ENCODE measurements at places on chromosomes 3 and 15.
A peak's percentile ranks its signal among the peaks of the same experiment; 100 is the strongest.

- DNase-seq: no peak
These were observed 36.3 kb upstream of the SGO1 start for GRCh38 chr3:20222274-20222673.

DNA sequence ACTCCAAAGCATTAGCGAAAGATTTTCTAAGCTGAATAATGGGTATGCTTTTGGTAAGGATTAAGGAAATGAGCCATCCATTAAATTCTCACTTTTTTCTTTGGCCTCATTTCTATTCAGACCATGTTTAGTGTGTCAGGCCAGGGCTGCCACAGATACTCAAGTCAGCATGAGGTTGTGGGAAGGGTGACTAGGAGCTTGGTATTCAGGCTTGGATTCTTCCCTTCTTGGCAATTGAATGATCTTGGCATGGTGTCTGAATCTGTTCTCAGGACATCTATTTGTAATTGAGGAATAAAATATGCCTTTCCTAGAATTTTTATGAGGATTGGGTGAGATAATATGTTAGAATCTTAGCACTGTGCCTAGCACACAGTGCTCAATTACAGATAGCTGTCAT, 11.2 kb downstream of the CCNB2 start:
- DNase-seq: no peak

- no peak for DNase-seq
These were observed 76.4 kb downstream of the ZPLD1 start for GRCh38 chr3:102511168-102511567.

DNA sequence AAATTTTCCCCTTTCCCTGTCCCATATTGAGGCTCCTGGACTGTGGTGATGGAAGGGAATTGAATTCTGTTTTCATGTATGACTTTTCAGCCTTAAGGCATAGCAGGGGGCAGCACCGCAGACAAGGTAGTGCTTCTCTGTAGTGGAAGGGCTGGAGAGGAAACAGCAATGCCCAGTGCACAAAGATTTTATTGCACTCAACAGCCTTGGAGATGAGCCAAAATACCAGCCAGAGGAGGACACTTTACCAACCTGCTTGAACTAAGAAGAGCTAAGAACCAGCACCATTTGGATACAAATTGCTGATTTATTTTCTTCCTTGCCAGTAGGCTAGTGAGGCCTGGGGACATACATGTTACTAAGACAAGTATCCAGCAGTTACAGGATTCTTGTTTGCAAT, 98.7 kb downstream of the KCNMB2 start:
- peak; percentile 46 for DNase-seq

DNA sequence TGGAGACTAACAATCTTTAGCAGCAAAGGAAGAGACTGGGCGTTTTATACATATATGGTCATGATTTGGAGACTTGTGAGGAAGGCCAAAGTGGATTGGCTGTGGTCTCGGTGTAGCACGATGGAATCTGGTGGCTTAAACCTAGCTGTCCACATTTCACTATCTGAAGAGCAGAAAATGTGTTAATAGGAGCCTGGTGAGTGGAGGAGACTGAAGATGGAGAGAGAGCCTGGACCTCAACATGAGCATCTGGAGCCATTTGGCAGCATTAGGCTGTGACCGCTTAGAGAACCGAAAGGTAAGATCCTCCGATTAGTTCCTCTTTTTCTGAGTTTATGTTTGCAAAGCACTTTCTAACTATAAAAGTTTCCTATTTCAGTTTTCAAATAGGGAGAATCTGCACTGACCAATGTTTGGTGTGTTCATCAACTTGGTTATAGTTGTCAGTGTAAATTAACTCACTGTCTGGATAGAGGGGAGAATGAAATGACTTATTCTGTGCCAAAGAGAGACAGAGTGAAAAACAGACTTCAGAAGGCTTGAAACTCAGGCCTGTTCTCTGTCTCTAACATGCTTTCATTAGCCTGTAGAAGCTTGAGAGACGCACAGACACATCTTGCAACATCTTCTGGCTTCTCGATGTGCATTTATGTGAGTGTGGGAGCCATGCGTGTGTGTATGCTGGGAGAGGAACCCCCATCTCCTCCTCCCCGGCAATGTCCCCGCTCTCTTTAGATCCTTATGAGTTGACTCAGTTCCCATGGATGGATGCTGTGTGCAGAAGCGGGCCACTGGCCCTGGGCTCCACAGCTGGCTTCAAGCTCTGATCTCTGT, 244.7 kb upstream of the TBL1XR1 start:
- DNase-seq: no peak

- no peak for DNase-seq
These were observed 5.4 kb upstream of the CFAP91 start for GRCh38 chr3:119697394-119697793.

DNA sequence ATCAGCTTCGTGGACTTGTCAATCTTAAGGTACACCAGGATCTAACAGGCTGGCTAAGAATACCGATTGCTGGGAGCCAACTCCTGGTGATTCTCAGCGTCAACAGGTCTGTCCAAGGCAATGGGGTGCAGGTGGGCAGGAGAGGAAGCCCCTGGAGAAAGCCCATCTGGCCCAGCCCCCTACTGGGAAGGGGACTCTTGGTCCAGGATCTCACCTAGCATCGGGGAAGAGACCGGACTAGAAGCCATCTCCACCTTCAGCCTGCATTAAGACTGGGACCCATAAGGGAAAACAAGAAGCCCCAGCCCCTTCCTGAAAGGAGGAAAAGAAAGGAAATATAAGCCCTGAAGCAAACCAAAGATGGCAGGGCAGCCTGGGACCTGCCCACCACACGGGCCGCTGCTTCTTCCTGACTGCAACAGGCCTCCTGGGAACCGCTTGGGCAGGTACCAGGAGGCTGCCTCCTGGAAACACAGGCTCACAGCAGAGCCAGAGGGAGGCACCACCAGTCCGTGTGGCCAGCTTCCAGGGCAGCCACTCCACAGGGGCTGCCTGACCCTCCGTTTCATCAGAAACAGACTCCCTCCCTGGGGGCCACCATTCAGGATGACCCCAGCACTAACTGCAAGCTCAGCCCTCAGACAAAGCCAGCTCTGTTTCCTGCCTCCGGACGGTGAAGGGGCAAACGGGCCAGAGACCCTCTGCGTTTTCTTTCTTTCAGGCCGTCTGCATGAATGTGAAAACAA, 100.2 kb downstream of the LRIG1 start:
- DNase-seq: no peak

GRCh38 chr3:42175386-42176240, 84.5 kb downstream of the TRAK1 start:
- DNase-seq: no peak

GRCh38 chr3:115980709-115981108, 357.4 kb downstream of the GAP43 start:
- no peak for DNase-seq

DNA sequence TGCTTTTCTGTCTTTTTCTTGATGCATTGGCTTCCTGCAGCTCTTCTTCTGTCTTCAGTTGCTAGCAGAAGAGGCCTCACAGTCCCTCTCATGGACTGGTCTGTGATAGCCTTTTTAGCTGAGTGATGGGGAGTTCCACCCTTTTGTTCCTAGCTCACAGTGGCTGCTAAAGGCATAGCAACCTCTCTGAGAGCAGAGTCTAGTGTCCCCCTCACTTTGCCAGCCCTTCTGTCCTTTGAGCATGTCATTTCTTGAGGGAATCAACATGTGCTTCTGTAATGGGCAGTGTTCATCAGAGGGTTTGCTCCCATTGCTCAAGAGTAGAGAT, 44.4 kb downstream of the GAP43 start:
- no peak for DNase-seq

DNA sequence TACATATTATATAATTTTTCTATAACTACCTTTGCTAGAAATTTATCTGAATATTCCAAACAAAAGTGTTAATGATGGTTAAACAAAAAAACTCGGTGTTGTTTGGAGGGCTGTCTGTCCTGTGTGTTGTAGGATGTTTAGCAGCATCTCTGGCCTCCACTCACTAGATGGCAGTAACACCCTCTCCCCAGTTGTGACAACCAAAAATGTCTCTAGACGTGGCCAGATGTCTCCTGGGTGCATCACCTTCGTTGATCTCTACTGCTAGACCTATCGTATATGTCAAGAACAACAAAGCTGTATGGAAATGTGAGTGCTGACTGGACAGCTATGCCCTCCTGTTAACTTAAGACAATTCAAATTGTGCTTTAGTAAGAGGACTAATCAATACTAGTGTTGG, 14.1 kb downstream of the ANKRD34C start:
- no peak for DNase-seq

- no peak for DNase-seq
These were observed 43.4 kb downstream of the TPRA1 start for GRCh38 chr3:127546970-127547733.

DNA sequence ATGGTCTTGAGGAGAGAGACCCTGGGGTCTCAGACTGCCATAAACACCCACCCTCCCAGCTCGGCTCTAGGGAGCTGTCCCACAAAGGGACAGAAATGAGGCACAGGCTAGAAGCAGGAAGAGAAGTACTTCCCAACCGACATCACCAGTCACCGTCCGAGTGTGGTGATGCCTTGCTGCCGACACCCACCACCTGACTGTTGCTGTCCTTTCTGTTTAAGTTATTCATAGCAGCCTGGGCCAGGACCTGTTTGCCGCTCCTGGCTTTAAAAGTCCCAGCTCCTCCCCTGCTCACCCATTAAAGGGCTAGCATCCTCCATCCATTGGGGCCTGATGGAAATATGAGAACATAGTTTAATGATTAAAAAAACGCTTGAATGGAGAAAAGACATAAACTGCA, 13.2 kb upstream of the SPG11 start:
- DNase-seq: no peak

DNA sequence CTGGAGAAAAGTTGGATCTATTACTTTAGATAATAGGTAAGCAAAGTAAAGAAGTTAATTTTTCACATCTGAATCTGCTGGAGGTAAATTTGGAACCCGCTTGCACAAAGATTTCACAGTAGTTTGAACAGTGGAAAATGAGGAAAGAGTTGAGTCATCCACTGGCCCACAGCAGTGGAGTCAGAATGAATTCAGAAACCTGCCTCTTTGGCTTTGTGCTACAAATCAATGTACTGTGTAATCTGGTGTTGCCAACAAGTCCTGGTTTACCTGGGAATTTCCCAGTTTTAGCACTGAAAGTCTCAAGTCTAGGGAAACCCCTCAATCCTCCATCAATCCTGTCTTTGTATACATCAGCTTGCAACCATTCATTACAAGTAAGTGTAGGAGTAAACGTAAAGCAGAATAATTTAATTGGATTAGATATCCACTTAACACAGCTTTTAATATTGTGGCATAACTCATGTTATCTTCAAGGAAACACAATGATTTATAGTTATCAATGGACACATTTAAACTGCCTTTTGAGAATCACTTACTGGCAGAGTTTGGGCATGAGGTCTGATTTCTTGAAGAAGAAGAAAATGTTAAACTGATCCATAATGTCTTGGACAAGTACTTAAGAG, 100.6 kb downstream of the DCLK3 start:
- DNase-seq: no peak

GRCh38 chr3:16595778-16596177, 9.4 kb downstream of the DAZL start:
- no peak for DNase-seq

DNA sequence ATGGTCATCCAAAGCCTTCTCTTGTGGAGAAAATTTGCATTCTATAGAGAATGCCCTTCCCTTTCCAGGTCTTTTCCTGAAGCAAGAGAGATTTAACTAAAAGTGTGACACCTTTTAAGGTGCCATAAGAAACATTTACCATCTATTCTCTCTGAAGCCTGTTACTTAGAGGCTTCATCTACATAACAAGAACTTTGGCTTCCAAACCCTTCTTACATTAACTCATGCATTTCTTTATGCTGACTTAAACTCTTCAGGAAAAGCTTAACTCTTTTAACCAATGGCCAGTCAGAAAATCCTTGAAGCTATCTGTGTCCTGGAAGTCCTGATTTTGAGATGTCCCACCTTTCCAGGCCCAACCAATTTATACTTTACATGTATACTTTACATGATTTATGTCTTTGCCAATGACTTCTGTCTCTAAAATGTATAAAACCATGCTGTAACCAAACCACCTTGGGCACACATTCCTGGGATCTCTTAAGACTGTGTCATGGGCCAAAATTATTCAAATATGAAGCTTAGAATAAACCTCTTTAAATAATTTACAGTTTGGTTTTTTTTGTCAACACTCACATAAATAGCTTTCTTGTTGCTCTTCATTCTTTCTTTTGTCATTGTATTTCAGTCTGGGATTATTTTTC, 472.6 kb upstream of the NECTIN3 start:
- DNase-seq: no peak

GRCh38 chr15:81106560-81106959, 27.5 kb upstream of the CFAP161 start:
- no peak for DNase-seq

- no peak for DNase-seq
These were observed 387.8 kb upstream of the THBS1 start for GRCh38 chr15:39192979-39193560.

GRCh38 chr3:49388289-49388820, 23.4 kb downstream of the RHOA start:
- DNase-seq: no peak

DNA sequence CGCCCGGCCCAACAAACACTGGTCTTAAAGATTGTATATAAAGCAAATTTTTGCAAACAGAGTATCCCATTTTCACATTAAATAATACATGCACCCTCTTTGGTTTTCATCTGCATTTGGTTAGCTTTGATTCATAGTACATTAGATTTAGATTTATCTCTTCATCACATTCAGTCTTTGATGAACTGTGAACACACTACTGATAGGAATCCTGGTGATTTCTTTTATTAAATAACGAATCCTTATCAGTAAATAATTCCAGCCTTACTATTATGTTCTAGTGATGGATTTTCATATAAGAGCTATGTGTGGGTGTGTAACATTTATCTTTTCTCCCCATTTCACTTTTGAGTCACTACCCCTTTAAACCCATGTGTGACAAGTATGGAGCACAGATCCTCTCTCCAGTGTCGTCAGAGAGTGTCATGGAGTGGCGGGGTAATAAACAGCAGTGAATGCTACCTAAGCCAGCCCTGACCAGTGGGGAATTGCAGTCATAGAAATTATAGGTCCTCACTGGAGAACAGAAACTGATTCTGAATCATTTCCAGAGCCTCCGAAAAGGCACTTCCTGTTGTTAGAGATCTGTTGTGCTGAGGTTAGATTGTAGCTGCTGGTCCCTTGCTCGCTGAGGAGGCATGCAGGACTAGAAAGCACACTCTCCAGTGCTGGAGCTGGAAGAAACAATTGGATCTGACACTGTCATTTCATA, 22.0 kb downstream of the SLC7A14 start:
- DNase-seq: no peak

DNA sequence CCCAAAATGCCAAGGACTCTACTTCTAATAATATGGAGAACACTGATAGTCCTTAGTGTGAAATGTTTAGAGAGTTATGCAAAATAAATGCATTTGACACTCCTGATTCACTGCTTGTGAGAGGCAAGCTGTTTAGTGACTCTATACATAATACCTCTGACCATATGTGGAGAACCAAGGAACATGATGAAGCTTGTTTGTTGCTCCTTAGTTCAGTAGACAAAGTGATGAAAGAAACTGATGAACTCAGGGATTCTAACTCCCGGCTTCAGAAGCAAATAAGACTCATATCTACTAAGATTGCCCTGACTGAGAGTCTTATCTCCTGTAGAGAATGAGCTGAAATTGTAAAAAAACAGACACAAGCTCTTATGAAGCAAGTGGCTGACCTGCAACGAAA, 41.3 kb downstream of the PEX5L start:
- DNase-seq: no peak

- DNase-seq: no peak
These were observed 565.8 kb upstream of the DPPA4 start for GRCh38 chr3:109903100-109903499.

Data from DMS79 (cell line).